NB4 (cell line): ENCODE measurements at places on chromosomes 13 and 19.
A peak's percentile ranks its signal among the peaks of the same experiment; 100 is the strongest.

DNA sequence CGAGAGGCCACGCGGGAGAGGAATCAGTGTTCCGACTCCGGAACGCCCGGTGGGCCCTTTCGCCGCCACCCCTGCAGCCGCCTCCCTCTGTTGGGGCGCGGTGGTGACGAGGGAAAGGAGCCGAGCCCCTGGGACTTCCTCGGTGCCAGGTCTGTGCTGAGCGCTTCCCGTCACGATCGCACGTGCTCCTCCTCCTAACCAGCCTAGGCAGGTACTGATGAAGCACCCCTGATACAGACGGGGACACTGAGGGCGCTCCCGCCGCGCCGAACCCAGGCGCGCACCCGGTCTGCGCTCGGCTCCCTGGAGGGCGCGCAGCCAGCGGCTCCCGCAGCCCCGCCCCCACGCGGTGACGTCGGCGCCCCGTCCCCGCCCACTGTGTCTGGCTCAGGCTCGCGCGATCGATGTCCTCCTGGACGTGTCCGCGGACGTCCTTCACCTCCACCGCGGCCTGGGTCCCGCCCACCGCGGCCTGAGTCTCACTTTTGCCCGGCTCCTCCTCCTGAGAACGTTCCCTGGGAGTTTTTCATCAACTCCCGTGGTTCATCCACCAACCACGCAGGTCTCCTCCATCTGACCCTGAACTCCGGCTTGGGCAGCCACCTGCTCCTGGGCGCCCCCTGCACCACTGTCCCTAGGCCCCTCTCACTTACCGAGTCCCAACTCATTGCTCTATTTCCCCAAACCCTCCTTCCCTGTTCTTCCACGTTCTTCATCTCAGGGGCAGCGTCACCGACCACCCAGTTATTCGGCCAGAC lies 2.6 kb upstream of the KLK15 start:
- DNase-seq: peak; percentile 29

- no peak for DNase-seq
These were observed 4.1 kb downstream of the ENOX1 start for GRCh38 chr13:43782686-43783085.

DNA sequence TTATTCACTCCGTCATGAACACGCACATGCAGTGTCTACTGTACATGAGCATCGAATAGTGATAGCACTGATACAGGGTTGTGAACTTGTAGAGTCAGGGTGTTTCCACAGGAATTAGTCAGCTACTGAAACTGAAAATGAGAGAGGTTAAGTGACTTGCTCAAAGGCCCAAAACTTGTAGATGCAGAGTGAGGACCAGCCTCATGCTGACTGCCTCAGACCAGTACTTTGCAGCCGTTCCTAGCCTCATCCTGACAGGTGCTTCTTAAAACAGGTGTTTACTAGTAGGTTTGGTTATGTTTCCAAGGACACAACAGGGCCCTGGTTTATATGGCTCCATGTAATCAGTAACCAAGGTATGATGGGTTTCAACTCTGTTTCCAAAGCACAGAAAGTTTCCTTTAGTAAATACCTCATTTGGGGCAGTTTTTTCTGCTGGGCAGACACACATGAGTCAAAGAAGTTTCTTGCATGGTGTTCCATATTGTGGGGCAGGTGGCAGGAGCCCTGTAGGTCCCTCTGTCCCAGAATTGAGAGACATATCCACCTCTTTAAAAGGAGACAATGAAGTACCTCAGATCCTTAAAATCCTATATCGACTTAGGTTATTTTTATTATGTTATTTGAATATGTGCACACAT lies 16.0 kb downstream of the FGF9 start:
- no peak for DNase-seq

- DNase-seq: no peak
These were observed 466.2 kb downstream of the TSHZ3 start for GRCh38 chr19:30883071-30883470.
